NCI-H1417 treated with DMSO at 0.1 percent for 48 hours (cell line): ENCODE measurements at places on chromosomes 5 and 9.

DNA sequence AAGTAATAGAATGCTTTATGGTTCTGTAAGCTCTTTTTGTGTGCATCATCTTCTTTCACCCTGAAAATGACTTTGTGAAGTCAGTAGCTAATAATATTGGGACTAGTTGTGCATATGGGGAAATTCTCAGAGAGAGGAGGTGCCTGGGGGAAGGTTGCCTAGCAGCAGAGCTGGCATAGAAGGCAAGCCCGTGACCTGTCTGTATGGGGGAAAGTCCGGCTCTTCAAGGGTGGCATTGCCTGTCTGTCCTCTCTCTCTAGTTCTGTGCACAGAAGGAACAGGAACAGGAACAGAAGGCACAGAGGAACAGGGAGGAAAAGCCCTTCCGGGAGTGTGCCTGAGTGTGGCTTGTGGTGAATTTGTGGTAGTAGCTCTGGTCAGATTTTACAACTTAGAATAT, 33.1 kb downstream of the SH3GL2 start:
- no peak for DNase-seq

GRCh38 chr5:143244000-143244736, 159.3 kb downstream of the NR3C1 start:
- DNase-seq: no peak

DNA sequence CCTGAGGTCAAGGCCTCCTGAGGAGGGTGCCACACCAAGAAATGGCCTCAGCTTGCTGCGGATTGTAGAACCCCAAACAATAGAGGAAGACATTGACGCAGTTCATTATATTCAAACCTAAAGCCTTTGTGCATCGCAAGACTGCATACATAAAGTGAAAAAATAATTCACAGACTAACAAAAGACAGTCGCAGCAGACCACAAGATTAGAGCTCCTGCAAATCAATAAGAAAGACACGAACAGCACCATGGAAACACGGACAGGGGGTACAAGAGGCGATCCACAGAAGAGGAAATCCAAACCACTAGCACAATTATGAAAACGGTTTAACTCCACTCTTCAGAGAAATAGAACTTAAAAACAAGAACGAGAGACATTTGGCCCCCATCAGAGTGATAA, 10.0 kb upstream of the TCOF1 start:
- DNase-seq: no peak

DNA sequence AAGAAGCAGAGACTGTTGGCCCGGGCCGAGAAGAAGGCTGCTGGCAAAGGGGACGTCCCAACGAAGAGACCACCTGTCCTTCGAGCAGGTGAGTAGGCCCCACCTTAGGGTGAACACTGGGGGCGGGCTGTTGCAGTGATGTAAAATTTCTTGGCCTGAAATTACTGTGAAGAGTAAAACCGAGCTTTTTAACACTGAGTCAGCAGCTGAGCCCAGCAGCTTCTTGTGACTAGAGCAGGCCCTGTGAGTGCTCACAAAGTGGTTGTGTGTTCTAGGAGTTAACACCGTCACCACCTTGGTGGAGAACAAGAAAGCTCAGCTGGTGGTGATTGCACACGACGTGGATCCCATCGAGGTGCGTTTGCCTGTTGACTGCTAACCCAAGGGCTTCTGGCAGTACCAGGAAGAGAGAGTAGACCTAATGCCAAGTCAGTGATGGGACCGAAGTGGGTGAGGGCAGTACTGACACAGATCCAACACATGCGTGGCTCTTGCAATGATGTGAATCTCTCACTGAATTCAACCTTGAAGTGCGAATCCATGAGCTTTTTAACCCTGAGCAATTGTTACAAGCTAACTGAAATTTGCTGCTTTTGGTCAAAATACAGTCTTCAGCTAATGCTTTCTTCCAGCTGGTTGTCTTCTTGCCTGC, 2.1 kb downstream of the RPL7A start:
- DNase-seq: no peak
